ENCODE measurements at places on chromosomes 2 and 18. TPM values are rescaled to one million over a fixed set of nuclear protein-coding genes. Genes with fewer than 3 reads are reported as not detected.

GRCh38 chr2:47190188-47190881 lies 35.2 kb upstream of the STPG4 start:
- DNase-seq: no peak

- DNase-seq: no peak
Measured at GRCh38 chr2:109013051-109013450, 24.0 kb upstream of the EDAR start.

DNA sequence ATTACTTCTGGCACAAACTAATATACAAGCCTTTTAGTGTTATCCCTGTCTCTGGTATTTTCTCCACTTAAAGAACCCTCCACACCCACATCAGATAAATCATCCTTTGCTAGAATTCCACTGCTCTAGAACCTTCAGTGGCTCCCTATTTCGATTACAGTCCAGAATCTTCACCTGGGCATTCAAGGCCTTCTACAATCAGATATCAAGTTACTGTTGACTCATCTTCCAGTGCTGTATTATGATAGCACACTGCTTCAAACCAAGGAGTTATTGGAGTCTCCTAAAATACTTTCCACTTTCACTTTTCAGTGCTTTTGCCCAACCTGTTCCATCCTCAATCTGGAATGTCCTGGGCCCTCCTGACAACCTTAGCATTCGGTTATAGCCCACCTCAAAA lies 3.4 kb downstream of the CGREF1 start:
- no peak for DNase-seq

GRCh38 chr2:60303680-60304079 lies 249.8 kb downstream of the BCL11A start:
- DNase-seq: no peak

GRCh38 chr2:37180640-37181039 lies 7.8 kb downstream of the SULT6B1 start:
- no peak for DNase-seq

GRCh38 chr18:54780285-54780861 lies 47.9 kb upstream of the RAB27B start:
- DNase-seq: no peak

GRCh38 chr2:179410552-179411356 lies 146.1 kb upstream of the SESTD1 start:
- DNase-seq: peak; percentile 76

DNA sequence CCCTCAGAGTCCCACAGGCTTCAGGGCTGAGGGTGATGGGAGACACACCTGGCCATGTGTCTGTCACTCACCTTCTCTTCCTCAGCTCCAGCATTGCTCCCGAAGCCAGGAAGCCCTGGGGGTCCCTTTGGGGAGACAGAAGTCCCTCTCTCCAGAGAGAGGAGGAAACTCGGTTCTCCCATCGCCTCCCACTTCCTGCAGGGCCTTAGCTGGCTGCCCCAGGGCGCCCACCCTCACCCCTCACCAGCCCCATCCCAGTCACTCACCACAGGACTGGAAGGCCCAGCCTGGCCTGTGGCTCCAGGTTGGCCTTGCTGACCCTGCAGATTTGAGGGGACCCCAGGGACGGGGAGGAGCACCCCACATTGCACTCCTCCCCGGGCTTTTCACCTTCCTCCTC lies 2.7 kb upstream of the RAB6D start:
- no peak for DNase-seq

CNTNAP5 gene
- total RNA-seq: not detected

DNA sequence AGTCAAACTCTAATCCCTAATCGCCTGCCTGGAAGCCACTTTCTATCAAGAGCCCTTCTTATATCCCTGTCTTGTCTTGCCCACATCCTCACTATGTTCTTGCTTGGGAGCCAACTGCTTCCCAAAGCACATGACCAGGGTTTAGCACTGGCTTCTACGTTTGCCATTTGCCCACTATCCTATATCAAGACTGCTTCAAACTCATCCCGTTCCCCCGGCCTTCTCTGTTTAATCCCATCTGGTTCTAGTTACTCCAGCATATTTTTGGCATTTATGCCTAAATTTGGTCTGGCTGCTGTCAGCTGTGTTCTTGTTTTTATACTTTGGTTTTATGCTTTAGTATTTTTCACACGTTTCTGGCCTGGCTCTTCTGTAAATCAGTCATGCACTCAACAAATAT lies 40.2 kb downstream of the POLR1A start:
- DNase-seq: no peak

UGT1A5 gene
- total RNA-seq: not detected

ZNF521 gene
- 4.0 TPM for total RNA-seq

DNA sequence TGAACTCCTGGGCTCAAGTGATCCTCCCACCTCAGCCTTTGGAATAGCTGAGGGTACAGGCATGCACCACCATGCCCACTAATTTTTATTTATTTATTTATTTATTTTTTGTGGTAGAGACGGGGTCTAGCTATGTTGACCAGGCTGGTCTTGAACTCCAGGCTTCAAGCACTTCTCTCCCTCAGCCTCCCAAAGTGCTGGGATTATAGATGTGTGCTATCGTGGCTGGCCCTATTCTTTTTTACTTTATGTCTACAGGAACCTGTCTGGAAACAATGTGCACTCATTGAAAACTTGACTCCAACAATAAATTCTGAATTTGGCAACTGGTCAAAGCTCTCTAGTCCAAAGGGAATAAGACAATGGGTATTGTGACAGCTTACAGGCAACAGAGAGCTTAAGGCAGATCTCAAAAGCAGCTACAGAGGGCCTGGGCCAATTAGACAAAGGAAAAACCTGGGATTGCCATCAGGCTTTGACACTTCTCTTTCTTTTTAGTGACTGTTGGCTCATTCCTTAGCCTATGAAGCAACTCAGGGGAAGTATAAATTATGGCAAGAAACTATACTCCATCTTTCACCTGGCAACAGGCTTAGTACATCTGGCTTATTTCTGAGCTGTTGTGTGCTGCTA lies 55.1 kb upstream of the RAPGEF4 start:
- DNase-seq: no peak

C2orf78 gene
- total RNA-seq: not detected

DNA sequence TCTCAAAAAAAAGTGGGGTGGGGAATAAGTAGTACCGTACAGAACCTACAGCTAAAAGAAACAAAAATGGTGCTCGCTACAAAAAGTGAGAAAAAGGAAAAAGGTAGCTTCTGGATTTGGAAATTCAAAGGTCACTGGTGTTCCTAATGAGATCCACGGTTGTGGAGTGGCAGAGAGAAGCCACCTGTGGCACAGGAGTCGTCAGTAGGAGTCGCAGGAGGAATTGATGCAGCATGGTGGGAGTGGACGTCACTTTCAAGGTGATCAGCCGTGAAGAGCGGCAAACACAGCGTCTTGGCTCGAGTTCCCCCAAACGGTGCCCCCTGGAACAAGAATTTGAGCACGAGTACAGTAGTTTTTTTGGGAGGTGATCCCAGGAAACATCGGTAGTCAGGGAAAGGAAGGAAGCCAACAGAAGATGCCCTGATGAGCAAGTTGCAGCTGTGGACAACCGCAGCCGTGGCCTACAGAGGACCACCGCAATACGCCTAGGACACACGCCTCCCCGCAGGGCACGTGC lies 1.4 kb upstream of the TTL start:
- DNase-seq: no peak

- no peak for DNase-seq
Measured at GRCh38 chr2:63654959-63655358, 66.2 kb downstream of the MDH1 start.

MAP3K20 gene
- 17.9 TPM for total RNA-seq

- no peak for DNase-seq
Measured at GRCh38 chr2:228144961-228145360, 36.5 kb downstream of the SPHKAP start.

CCDC74A gene
- total RNA-seq: 40.2 TPM

DNA sequence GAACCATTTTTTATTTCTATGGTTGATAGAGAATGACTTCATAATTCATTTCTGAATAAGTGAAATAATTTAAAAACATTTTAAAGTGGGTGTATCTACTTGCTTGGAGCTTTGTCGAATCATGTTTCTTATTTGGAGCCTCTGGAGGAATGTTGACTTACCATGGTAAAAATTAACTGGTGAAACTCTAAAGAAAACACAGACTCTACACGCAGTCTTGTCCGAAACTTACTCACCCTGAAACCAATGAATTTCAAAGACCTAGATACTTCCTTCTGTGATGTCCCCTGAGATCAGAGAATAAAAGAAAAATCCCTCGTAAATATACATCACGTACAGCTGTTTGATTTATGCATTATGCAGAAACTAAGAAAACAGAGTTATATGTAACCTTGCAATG lies 665.2 kb upstream of the NRXN1 start:
- DNase-seq: no peak

DNA sequence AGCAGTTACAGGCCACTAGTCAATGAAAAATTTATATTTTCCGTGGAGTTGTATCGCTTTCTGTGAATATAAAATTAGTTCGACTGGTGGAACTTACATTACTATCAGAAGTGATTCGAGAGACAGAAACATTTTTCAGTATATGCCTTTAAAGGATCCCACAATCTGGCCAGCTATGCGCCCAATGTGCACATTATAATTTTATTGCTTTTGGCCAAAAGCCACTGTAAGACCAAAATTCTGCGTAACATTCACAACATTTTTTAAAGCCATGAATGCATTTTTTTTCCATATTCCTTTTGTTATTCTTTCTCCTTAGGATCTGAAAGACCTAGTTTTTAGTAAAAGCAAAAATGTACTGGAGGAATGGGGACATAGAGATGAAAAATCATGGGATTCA lies 131.0 kb upstream of the CHAC2 start:
- DNase-seq: no peak

TUBA3E gene
- total RNA-seq: not detected

C2orf80 gene
- total RNA-seq: not detected

- no peak for DNase-seq
Measured at GRCh38 chr2:67631483-67631882, 234.3 kb downstream of the ETAA1 start.

- DNase-seq: no peak
Measured at GRCh38 chr2:235460548-235461047, 33.2 kb upstream of the AGAP1 start.

DNA sequence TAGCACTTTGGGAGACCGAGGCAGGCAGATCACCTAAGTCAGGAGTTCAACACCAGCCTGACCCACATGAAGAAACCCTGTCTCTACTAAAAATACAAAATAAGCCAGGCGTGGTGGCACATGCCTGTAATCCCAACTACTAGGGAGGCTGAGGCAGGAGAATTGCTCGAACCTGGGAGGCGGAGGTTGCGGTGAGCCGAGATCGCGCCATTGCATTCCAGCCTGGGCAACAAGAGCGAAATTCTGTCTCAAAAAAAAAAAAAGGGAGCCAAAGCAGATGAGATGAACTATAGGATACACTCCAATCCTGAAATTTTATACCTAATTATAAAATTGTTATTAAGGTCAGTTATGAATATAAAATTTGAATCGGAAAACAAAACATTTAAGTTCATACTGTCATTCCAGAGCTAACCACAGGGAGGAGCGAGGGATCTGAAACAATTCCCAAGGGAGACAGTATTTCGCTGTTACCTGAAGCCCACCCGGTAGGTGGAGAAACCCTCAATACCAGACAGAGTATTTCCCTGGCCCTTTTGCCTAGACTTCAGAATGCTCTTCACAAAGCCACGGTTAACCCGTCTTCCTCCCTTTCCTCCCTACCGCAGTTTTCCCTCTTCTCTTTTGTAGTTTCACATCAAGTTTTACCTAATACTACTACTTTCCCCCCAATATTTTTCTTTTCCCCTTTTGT lies 1.4 kb downstream of the PPM1G start:
- DNase-seq: peak; percentile 77

GPR75 gene
- 4.5 TPM for total RNA-seq

- DNase-seq: no peak
Measured at GRCh38 chr2:72841462-72842125, 15.8 kb upstream of the EXOC6B start.

TCF23 gene
- total RNA-seq: not detected

DNA sequence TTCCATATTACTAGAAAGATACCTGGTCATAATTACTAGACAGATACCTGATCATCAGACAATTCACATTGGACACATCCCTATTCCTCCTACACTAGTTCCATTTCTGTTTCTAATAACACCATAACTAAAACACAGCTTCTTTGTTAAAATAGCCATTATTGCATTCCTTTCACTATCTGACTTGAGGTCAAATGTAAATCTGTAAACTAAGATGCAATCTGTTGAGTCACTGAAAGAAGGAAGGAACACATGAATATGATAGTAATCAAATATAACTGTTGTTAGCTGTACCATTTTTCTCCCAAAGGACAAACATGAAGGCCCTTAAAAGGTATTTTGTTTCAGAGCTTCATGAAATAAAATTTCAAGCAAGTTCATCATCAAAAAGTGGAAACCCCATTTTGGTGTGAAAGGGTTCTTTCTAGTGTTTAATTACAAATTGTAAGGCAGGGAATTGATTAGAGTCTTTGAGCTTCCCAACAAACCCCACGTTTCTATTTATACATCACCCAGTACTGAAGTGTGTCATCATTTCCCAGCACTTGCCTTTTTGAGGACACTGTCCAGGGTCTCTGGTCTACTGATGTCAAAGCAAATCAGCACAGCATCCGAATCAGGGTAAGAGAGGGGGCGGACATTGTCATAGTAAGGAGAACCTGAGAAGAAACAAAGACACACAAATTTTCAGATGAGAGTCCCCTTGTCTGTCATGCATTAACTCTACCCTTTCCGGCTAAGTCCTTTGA lies 13.0 kb downstream of the RND3 start:
- DNase-seq: no peak

DNA sequence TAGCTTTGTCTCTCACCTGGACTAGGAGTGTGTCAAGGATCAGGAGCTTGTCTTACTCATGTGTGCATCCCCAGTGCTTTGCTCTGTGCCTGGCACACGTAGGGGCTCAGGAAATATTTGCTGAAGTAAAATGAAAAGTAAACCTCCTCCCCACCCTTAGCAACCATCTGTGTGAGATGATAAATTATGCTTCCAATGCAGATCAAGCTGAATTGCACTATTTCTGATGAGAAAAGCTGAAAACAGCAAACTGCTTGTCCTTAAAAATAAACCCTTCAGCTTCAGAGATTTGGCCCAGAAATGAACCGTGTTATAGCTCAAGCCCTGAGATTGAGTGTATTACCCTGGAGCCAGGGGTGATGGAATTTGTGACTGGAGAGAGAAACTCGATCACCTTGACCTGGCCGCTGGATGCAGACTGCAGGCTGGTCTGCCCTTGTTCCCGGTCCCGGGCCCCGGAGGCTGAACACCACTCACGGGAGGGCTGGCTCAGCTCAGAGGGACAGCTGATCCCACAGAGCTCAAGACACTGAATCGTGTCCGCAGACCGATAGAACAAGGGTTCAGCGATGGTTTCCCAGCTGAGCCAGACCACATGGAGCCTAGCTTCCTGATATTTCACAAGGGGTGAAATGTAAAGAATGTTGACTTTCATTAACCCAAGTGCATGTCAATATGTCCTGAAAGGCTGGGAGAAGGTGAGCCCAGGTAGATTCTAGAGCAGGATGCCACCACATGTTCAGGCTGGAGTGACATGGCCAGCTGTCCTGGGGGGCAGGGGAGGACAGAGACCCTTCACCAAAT lies 50.5 kb downstream of the DDX1 start:
- DNase-seq: no peak

CXCR1 gene
- not detected for total RNA-seq

- no peak for DNase-seq
Measured at GRCh38 chr2:108193251-108193650, 46.5 kb upstream of the SULT1C3 start.

- DNase-seq: no peak
Measured at GRCh38 chr2:171034315-171034714, 105.3 kb downstream of the GORASP2 start.

CFAP221 gene
- total RNA-seq: not detected

- peak; percentile 59 for DNase-seq
Measured at GRCh38 chr2:218081063-218081462, 12.0 kb downstream of the RUFY4 start.

ANKRD39 gene
- total RNA-seq: 22.2 TPM

GRCh38 chr2:143937723-143938350 lies 582.1 kb downstream of the ZEB2 start:
- DNase-seq: no peak

GRCh38 chr2:30239308-30239985 lies 8.1 kb downstream of the LBH start:
- peak; percentile 78 for DNase-seq

All from OCI-LY7 (cell line).